ENCODE measurements at places on chromosomes 12 and 14. TPM values are rescaled to one million over a fixed set of nuclear protein-coding genes. Genes with fewer than 3 reads are reported as not detected.

GRCh38 chr12:47981496-47982260 lies 18.3 kb downstream of the TMEM106C start:
- DNase-seq, result no peak

The PLEKHD1 gene
- not detected for total RNA-seq

DNA sequence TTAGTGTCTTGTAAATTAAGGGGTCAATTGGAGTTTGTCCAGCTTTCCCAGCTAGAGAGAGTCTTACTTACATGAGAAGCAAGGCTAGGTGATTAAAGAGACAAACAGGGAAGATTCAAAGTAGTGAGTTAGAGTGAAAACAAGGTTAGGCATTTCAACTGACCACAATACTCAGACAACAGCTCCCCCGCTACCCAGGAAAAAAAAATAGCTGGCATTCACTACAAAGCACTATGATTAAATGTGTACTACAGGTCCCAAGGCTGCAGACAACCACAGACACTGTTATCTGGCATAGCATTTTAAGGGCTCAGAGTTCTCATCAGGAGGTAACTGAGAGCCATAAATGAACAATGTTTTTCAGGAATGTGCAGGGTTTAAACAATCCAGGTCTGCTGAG lies 680.9 kb downstream of the TMEM121 start:
- DNase-seq, result no peak

GRCh38 chr12:52264435-52264825 lies 10.0 kb upstream of the KRT86 start:
- no peak for DNase-seq

GRCh38 chr14:69818758-69819191 lies 21.7 kb upstream of the SLC10A1 start:
- peak; percentile 55 for DNase-seq

DNA sequence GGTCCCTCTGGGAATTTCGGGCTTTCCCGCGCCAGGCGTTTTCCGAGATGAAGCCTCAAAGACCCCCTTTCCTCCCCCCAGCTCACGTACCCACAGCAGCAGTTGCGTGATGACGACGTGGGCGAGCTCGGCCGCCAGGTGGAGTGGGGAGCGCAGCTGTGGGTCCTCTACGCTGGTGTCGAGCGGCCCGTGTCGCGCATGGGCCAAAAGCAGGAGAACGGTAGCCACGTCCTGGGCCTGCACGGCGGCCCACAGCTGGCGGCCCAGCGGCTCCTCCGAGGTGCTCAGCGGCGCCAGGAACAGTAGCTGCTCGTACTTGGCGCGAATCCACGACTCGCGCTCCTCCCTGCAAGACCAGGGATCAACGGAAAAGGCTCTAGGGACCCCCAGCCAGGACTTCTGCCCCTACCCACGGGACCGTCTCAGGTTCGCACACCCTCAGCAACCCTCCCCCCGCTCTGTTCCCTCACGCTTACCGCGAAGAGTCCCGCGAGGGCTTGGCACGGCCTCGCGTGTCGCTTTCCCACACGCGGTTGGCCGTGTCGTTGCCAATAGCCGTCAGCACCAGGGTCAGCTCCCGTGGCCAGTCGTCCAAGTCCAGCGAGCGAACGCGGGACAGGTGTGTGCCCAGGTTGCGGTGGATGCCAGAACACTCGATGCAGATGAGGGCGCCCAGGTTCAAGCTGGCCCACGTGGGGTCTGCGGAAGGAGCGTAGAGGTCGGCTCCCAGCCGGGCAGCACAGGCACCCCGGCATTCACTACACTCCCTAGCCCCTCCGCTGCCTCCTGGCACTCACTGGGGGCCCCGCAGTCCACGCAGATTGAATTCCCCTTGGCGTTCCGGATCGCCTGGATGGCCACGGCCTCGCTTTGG lies 11.4 kb downstream of the AGAP2 start:
- DNase-seq, result peak; percentile 48

- DNase-seq, result no peak
Observed at GRCh38 chr14:98689951-98690350, 582.0 kb downstream of the BCL11B start.

GRCh38 chr12:50841716-50842531 lies 802 bp upstream of the TMPRSS12 start:
- no peak for DNase-seq

GRCh38 chr14:55800156-55800785 lies 220.3 kb downstream of the KTN1 start:
- DNase-seq, result no peak

DNA sequence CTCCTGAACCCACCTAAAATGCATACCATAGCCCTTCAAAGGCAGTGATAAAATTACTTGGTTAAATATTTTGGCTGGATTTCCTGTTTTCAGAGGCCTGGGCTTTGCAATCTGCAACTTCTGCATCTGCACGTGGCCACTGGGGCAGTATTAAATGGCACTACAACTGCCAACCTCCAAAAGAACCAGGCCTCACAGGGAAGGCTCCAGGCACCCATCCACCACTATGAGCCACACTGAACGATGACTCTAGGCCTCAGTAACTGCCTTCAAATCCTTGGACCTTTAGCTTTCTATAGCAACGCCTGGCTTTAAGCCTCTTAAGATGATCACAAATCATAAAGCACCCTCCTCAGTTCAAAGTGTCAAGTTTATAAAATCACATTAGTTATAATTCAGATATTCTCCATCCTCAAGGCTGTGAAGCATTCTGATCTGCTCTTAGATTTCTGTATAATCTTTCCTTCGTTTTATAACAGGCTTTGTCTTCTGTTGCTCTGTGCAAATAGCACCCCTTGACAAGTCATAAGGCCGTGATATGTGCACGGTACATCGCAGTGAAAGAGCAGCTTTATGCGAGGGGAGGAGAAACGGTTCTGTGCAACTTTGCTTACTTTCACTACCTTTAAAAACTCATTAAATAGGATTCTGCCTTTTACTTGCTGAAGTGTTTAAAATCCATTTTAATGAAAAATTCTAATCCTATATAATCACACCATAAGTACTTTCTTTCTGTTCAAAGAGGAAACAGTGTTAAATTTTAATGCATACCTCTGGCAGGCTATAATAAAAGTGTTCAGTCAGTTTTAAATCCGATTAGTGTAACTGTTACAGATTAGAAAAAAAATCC lies 196.4 kb upstream of the G2E3 start:
- DNase-seq, result no peak

DNA sequence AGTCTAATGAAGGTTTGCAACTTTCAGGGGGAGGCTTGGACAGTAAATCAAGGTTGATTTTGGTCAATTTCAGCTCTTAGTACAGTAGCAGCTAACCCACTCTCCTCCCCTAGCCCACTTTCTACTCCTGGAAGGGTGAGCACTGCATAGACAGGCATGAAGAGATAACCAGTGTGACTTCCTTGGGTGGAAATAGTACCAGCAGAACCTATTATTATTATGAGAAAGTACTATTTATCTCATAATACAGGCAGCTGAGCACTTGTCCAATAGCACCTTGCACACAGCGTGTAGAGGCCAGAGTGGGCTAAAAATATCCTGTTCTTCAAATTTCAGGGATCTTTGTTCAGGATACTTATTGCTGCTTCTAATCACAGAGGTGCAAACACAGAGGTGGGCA lies 96.2 kb upstream of the FKBP4 start:
- no peak for DNase-seq

- no peak for DNase-seq
Observed at GRCh38 chr12:110170535-110171185, 46.5 kb downstream of the IFT81 start.

- DNase-seq, result no peak
Observed at GRCh38 chr14:69870613-69871012, 8.6 kb upstream of the SMOC1 start.

DNA sequence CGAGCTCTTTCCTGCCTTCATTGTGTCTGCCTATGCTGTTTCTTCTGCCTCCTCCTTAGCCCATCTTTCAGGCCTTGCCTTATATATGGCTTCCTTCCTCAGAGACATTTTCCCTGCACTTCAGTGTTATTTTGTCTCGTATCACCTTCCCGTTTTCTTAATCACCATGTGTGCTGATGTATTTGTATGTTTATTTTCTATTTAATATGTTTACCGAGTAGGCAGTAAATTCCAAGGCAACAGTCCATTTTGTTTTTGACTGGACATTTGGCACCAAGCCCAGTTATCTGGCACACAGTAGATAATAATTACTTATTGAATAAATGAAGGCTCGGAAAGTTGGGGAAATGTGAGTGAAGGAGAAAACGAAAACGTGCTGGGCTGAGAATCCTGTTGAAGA lies 4.6 kb upstream of the POU6F1 start:
- DNase-seq, result no peak

DNA sequence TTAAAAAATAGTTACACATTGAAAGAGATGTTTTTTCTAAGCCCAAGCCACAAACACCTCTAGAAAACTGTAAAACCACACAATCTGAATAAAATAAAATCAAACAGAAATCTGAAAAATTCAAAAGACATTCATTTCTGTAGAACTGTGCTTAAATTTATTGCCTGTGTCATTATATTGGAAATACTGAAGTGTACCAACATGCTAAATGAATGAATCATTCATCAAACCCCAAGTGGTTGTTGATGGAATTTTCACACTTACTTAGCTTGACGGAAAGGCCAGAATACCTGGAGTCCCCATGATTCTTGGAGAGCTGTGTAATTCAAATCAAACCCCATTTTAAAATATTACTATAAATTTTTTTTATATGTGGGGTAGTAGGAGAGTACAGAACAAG lies 2.7 kb downstream of the KITLG start:
- peak; percentile 37 for DNase-seq

- DNase-seq, result no peak
Observed at GRCh38 chr12:6279256-6279628, 31.2 kb upstream of the PLEKHG6 start.

- no peak for DNase-seq
Observed at GRCh38 chr14:51321036-51321435, 81.0 kb downstream of the TMX1 start.

- no peak for DNase-seq
Observed at GRCh38 chr12:14554281-14555007, 13.2 kb downstream of the PLBD1 start.

DNA sequence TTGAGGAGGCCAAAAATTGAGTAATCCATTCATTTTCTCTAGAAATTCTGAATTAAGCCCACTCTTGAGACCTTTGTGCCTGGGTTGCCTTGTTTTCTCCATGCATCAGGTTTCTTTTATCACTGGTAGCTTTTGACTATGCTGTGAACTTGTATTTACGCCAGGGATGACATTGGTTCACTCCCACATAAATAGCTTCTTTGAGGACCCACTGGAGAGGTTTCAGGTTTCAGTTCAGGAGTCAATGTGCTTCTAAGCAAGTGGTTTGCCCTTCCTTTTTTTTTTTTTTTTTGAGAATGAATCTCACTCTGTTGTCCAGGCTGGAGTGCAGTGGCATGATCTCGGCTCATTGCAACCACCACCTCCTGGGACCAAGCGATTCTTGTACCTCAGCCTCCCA lies 10.2 kb upstream of the SLC17A8 start:
- DNase-seq, result no peak

DNA sequence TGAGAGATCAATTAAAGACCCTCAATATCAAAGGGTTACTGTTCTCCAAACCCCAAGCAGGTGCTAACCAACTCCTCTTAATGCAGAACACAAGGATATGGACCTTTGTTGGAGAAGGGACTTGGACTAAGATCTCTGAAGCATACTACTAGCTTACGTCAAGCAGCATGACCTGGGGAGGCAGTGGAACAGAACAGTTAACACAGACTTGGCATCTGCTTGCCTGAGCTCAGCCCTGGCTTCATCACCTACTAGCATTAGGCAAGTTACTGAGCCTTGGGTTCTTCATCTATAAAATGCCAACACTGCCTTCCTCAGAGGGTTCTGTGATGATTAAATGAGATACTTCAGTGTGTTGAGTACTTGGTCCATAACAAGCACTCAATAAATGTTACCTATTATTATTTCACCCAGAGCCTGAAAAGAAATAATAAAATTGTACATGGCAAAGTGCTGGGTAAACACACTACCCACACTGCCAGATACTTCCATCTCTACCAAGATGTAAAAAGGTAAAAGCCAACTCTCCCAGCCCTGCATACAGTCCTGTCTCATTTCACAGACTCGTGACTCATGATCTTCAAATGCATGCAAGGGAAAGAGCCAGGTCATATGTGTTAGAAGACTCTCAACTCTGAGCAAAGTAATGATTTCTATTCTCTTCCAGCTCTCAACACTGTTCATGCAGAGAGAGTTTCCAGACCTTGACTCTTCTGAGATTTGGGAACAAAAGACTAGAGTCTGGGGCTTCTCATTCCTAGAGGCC lies 39.7 kb downstream of the FMNL3 start:
- DNase-seq, result peak; percentile 51

The RHOJ gene
- total RNA-seq, result 6.9 TPM

DNA sequence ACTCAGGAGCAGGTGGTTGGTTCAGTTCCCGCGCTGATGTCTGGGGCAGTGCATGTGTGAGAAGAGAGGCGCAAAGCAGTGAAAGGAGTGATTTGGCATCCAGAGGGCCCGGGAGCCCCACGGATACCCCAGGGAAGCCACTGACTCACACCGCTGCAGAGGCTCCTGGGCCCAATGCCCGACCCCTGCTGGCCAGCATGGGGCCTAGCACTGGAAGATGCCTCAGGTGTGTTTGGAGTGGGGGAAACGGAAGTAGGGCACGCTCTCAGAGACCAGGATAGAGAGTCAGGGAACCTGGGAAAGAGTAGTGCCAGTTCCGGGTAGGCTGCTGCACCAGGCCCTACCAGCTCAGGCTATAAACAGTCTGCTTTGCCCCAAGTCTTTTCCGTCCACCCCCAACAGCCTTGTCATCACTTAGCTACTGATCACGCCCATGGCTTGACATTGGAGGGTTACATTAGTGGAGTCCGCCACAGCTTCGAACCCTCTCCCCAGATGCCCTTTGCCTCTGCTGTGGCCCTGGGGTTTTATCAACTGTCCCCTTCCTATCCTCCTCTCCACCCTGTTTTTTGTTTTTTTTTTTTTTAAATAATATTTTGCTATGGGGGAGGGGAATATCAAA lies 9.5 kb upstream of the CSAD start:
- DNase-seq, result peak; percentile 37

DNA sequence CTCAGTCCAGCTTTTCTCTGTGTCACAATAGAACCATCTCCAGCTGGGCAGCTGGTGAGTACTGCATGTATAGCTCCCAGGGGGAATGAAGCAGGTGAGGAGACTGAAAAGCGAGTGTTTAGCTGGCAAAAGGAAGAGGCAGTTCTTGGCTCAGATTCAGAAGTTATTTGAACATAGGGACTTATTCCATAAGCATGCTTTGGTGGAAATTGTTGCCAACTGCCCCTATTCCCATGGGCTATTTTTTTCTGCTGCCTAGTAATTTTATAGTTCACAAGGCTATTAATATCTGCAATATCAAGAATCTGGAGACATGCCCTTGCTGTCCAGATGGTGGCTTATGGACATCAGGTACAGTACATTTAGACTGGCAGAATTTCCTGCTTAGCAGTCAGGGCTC lies 1112.7 kb downstream of the LRFN5 start:
- DNase-seq, result no peak

Data from HFFc6 (cell line).